ENCODE measurements at places on chromosomes 16 and 17.

DNA sequence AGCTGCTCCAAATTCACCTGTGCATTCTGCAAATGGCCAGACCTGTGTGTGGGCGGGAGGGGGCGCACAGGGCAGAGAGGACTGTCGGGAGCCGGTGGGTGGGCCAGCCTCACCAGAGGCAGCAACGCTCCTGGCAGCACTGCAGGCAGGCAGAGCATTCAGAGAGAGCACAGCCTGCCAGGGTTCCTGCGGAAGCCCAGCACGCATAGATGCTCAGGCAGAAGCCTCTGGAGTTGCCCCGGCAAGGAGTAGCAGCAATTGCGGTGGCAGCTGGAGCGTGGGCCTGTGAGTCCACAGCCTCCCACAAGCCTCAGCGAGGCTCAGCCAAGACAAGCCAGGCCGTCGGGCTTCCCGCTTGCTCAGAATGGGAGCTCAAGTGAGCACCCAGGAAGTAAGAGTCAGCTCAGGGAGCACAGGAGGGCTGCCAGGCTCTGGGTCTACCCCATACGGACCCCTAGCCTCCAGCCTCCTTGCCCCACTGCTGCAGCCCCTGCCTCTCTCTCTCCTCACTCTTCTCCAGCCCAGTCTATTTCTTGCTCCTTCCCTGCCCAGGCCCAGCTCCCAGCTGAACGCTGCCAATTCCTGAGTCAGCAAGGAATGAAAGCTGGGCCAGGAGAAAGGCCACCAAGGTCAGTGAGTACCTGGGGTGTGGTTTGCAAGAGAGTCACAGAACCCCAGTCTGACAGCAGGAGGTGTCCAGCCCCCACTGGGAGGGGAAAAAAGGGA is 9.6 kb downstream of the EMC6 start:
- no peak for DNase-seq

- peak; percentile 9 for DNase-seq
These were observed 29.9 kb downstream of the PARN start for GRCh38 chr16:14600164-14600563.

DNA sequence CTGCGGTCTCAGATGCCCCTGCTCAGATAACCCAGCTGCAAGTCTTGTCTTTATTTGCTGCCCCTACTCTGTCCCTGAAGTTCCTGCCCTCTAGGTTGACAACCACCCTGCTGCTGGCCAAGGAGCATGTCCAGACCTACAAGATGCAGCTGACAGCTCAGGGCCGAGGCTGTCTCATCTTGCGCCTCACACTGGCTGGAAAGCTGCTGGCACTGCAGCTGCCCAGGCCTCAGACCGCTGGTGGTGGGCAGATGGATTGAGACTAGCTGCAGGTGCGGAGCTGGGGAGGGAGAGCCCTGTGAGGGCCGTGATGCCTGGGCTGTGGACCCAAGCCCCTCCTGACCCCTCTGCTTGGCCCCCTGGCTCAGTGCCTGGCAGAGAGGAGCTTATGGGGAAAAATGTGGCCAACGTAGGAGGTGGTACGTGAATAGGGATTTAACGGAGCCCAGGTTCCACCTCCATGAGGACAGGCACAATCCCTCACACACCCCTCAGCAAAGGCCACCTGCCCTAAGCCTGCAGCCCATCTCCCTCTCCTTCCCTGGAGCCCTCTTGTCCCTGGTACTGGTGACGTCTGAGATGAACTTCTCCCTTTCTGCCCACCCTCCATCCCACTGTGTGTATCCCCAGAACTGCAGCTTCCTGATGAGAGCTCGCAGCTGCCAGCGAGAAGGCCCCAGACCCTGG is 8.3 kb upstream of the GALK1 start:
- no peak for DNase-seq

- DNase-seq, result no peak
These were observed 84.3 kb downstream of the TMEM132E start for GRCh38 chr17:34663714-34664113.

DNA sequence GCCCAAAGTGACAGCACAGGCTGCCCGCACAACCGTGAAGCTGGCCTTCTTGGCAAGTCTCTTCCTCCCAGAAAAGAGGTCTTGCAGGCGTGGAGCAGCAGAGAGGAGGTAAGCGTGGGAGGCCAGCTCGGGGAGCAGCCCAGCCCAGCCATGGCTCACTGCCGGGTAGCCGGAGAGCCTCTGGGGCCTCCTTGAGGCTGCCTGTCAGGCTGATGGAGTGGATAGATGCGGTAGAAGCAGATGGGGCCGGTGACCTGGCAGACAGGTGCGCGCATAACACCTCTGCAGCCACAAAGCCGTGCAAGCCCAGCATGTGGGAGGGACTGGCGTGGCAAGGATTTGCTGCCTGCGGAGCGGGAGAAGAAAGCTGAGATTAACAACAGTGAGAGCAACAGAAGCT is 17.1 kb upstream of the DOK4 start:
- no peak for DNase-seq

DNA sequence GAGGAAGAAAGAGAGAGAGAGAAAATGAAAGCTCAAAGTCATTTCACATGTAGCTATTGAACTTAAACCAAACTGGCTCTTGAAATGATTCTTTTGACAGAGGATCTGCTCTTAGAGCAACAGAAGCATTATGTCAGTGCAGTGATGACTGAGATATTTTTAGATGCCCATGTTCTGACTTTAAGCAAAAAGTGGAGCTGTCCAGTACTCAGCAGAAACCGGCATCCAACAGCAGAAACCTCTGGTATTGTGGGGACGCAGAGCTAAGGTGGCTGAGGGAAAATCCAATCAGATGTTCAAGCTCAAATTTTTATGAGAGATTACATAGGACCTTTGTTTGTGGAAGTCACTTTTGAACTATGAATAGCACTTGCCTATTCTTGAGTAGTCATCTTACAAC is 69.8 kb upstream of the ANKFN1 start:
- no peak for DNase-seq

- no peak for DNase-seq
These were observed 310.1 kb downstream of the C16orf95 start for GRCh38 chr16:87006789-87007745.

- DNase-seq, result no peak
These were observed 97.0 kb downstream of the MRTFB start for GRCh38 chr16:14168146-14168545.

- no peak for DNase-seq
These were observed 8.5 kb downstream of the CSF3 start for GRCh38 chr17:40023590-40024292.

- DNase-seq, result no peak
These were observed 787 bp downstream of the ZFPM1 start for GRCh38 chr16:88453611-88454522.

GRCh38 chr17:28549236-28550132 is 2.9 kb downstream of the UNC119 start:
- DNase-seq, result no peak

- DNase-seq, result no peak
These were observed 90.0 kb downstream of the CFDP1 start for GRCh38 chr16:75343286-75343685.

GRCh38 chr17:9071811-9072498 is 50.6 kb downstream of the NTN1 start:
- DNase-seq, result no peak

GRCh38 chr17:7111784-7112509 is 2.7 kb downstream of the ASGR2 start:
- DNase-seq, result no peak

DNA sequence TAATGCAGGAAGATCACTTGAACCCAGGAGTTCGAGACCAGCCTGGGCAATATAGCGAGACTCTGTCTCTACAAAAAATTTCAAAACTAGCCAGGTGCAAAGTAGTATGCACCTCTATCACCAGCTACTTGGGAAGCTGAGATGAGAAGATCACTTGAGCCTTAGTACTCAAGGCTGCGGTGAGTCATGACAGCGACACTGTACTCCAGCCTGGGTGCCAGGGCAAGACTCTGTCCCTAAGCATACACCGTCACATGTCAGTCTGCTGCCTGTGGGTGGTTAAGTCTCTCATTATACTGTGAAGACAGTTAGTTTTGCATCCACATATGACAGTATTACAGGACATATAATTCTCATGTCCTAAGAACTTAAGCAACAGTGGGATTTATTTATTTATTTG is 21.8 kb downstream of the NMRAL1 start:
- DNase-seq, result no peak

DNA sequence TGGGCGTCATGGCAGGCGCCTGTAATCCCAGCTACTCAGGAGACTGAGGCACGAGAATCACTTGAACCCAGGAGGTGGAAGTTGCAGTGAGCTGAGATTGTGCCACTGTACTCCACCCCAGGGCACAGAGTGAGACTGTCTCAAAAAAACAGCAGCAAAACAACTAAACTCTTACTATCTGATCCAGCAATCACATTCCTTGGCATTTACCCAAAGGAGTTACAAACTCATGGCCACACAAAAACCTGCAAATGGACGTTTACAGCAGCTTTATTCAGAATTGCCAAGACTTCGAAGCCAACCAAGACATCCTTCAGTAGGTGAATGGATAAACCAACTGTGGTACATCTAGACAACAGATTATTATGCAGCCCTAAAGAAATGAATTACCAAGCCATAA is 4.0 kb downstream of the SIAH1 start:
- no peak for DNase-seq

GRCh38 chr17:82868715-82869131 is 28.9 kb upstream of the ZNF750 start:
- DNase-seq, result no peak

- DNase-seq, result no peak
These were observed 58.6 kb downstream of the ZNF778 start for GRCh38 chr16:89275837-89276720.

GRCh38 chr16:30980959-30981358 is 4.0 kb upstream of the HSD3B7 start:
- no peak for DNase-seq

DNA sequence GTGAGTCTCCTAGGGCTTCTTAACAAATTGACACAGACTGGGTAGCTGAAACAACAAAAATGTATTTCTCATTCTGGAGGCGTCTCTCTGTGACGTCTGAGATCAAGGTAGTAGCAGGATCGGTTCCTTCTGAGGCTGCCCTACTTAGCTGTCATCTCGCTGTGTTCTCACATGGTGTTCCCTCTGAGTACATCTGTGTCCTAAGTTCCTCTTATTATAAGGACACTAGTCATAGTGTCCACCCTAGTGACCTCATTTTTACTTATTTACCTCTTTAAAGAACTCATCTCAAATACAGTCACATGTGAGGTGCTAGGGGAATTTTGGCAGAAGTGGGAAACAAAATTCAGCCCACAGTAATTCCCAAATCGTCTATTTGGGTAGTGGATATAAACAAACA is 529.1 kb downstream of the NPIPA7 start:
- DNase-seq, result no peak

- DNase-seq, result no peak
These were observed 250.5 kb upstream of the C16orf82 start for GRCh38 chr16:26816266-26816665.

DNA sequence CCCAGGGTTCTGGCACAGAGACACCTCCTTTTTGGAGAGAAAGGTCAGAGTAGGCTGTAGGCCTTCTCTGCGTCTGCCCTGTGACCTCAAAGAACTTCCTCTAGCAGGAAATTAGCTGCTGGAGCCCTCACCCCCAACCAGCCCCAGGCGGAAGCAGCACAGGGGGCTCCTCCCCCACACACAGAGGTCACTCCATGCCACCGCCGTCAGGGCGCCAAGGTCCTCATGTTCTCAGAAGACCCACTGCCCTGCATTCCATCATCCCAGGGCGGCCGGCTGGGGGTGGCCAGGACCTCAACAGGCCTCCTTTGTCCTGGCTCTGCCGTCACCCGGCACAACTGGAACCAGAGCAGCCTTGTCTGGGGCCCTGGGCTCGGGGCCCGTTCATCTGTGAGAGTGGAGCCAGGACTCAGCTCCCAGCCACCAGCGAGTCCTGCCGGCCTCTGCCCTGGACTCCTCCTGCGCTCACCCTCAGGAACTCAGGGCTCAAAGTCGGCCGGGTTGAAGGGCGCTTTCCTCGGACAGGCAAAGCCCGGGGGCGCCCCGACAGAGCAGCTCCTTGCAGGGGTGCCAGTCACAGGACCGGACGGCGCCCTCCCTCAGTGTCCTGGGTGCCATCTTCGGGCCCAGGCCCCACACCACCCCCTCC is 1.2 kb downstream of the TMC6 start:
- DNase-seq, result no peak

- no peak for DNase-seq
These were observed 24.1 kb upstream of the SPNS3 start for GRCh38 chr17:4409659-4410058.

DNA sequence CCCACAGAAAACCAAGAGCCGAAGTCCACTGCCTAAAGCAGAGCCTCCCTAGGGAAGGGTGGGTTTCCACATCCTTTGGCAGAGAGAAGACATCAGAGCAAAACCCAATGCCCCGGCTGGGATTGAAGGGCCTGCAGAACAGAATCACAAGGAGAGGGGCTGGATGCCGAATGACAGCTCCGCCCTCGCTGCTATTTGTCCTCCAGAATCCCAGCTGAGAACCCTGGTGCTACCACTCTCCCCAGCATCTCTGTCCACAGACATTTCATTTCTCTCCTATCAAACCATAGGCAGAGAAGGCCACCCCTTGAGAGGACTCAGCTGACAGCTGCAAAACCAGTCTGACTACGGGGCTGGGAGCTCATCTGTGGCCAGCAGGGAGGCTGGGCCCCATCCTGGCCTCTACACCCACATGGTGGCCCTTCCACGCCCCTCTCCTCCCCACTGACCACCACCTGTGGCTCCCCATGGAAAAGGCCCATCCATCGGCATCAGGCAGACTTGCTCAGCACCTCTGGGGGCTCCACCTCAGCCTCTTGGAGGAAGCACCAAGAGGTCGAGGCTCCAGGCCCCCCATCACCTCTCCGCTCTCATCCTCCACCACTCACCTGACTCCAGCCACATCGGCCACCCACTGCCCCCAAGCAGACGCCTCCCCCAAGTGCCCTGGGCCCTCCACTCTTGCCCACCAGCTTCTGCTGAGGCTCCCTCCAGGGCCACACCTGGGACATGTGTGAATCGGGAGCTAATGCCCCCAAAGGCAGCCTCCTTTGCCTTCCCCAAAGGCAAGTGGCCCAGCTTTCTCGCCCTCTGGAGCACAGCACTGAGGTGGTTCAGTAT is 288.5 kb downstream of the C16orf95 start:
- DNase-seq, result no peak

- peak; percentile 54 for DNase-seq
These were observed 166.3 kb downstream of the ANKFN1 start for GRCh38 chr17:56319531-56319930.

- DNase-seq, result no peak
These were observed 165.1 kb downstream of the XYLT1 start for GRCh38 chr16:17305694-17306093.

GRCh38 chr16:1713933-1714332 is 7.9 kb downstream of the MAPK8IP3 start:
- no peak for DNase-seq

- no peak for DNase-seq
These were observed 6.5 kb downstream of the CPNE7 start for GRCh38 chr16:89581861-89582563.

GRCh38 chr16:74667255-74667700 is 601 bp upstream of the RFWD3 start:
- no peak for DNase-seq

DNA sequence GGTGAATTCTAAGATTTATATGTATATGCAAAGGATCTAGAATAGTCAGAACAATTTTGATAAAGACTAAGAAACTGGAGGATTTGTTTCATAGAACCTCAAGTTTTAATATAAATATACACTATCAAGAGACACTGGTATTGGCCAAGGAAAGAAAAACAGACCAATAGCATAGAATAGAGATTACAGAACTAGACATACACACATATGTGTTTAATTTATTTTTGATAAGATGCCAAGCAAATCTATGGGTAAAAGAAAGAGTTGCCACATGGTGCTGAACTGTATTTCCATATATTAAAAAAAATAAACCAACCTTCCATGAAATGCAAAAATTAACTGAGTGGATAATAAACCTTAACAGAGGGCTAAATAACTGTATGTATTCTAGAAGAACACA is 27.9 kb upstream of the LRRC37A3 start:
- no peak for DNase-seq

- DNase-seq, result no peak
These were observed 8.4 kb upstream of the HERPUD1 start for GRCh38 chr16:56923481-56924091.
